ENCODE measurements at places on chromosomes 5 and 9. TPM values are rescaled to one million over a fixed set of nuclear protein-coding genes. Genes with fewer than 3 reads are reported as not detected.

Gene IFNA2
- not detected for total RNA-seq

Gene REEP5
- 44.5 TPM for total RNA-seq

Gene LRRC19
- not detected for total RNA-seq

Gene IDNK
- 8.4 TPM for total RNA-seq

Gene SPRY4
- total RNA-seq = not detected

Gene DOCK8
- 207 TPM for total RNA-seq

Gene IRX2
- not detected for total RNA-seq

Gene RALGPS1
- total RNA-seq = 21.7 TPM

Gene CDC20B
- total RNA-seq = not detected

Gene GPR151
- not detected for total RNA-seq

Gene SLC27A6
- not detected for total RNA-seq

Gene MYMK
- total RNA-seq = not detected

Gene IL5
- total RNA-seq = not detected

Gene TRIM7
- total RNA-seq = 0.32 TPM

Gene SMIM32
- not detected for total RNA-seq

All from activated B cell treated with CpG ODN at 0.5 μM for 24 hours (primary cell).